ENCODE measurements at places on chromosomes 13 and 19. TPM values are rescaled to one million over a fixed set of nuclear protein-coding genes. Genes with fewer than 3 reads are reported as not detected.

Gene SELENOV
- total RNA-seq, result not detected

- H3K4me3 ChIP-seq, result no peak overlapping the region
- DNase-seq, result no peak
- no peaks in the 10 kb centered on the region for H3K27me3 ChIP-seq
- H3K4me1 ChIP-seq, result peaks cover 12% of the 10 kb centered on the region
Measured at GRCh38 chr19:12698138-12698537, 1.7 kb upstream of the FBXW9 start.

Gene ADAMTSL5
- 2.7 TPM for total RNA-seq

Gene CEACAM7
- not detected for total RNA-seq

All from CD8-positive, alpha-beta memory T cell (primary cell).